ENCODE measurements at places on chromosomes 16 and 17.

GRCh38 chr16:67447508-67448076 is 16.7 kb downstream of the HSD11B2 start:
- DNase-seq = no peak

- no peak for DNase-seq
Observed at GRCh38 chr16:54473226-54473993, 186.8 kb upstream of the IRX3 start.

DNA sequence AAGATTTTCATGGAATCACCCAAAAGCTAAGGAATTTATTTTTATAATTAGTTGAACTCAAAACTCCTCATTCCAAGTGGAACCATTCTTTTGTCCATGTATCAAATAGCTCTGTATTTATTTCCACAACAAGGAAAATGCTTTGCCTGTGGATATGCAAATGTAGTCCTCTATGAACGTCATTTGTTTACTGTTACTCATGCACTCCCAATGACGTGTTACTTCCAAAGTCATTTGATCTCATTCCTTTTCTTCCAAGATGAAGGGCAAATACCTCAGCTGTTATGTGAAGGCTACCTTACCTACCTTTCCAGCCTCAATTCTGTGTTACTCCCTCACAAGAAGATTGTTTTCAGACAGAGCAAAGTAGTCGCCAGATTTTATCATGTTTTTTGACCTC is 83.7 kb downstream of the ITFG1 start:
- DNase-seq = no peak

- no peak for DNase-seq
Observed at GRCh38 chr16:9518051-9518450, 426.6 kb downstream of the HAPSTR1 start.

DNA sequence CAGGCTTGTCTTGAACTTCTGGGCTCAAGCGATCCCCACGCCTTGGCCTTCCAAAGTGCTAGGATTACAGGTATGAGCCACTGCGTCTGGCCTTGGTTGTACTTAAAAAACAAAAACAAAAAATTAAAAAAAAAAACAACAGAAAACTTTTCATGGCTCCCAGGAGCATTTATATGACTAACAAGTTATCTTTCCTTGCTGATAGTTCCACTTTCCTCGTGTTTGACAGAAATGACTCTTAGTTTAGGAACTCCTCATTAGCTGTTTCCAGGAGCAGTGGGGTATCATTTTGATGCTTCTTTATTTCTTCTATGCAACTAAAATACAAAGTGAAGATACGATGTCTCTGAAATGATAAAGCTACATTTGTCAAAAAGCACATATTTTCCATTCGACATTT is 165.4 kb downstream of the PRKCA start:
- DNase-seq = no peak

DNA sequence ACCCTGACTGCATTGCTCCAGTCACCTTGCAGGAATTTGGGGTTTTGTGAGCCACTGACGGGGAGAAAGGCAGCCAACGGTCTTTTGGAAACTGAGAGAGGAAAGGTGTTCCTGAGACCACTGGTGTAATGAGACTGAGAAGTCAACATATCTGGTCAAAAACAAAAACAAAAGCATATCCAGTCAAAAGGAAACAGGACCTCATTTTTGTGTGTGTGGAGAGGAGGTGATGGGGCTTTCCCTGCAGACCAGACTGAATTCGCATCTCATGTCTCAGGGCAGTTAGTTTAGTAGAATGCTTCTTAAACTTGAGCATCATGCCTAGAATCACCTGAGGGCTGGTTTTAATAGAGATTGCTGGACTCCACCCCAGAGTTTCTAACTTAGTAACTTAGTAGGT is 198.4 kb downstream of the COPRS start:
- no peak for DNase-seq

GRCh38 chr16:2035431-2036199 is 8.9 kb downstream of the NHERF2 start:
- no peak for DNase-seq

DNA sequence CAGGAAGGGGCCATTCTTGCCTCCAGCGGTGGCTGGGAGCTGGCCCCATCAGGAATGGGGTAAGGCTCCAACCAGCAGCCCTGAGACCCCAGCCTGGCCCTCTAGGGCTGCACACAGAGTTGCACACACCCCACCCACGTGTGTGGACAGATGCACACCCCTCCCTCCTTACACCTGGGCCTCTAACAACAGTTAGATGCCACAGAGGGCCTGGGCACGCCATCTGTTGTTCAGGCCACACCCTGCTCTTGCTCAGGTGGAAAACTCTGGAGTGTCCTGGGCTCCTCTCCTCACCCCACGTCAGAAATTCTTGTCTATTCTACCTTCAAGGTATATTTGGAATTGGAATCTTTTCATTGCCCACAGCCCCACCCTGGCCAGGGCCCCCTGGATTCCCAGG is 13.3 kb upstream of the RAI1 start:
- no peak for DNase-seq

GRCh38 chr17:4901648-4902344 is 1.1 kb downstream of the CHRNE start:
- DNase-seq = peak; percentile 28

DNA sequence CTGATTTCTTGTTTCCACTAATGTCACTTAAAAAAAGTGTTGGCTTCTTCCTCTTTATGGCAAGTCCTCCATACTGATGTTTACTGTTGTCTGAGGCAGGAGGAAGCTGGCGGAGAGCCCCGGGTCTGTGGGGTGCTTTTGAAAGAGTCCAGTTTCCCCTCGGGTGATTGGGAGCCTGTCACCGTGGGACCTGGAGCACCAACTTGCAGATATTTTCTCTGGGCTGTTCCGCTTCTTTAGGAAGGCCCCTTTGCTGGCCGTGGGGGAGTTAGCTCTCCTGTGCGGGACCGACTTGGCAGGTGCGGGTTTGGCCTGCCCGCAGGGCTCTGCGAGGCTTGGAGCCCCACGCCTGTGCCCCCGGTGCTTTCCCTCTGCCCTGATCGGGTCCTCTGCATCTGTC is 3.1 kb downstream of the BANP start:
- no peak for DNase-seq

DNA sequence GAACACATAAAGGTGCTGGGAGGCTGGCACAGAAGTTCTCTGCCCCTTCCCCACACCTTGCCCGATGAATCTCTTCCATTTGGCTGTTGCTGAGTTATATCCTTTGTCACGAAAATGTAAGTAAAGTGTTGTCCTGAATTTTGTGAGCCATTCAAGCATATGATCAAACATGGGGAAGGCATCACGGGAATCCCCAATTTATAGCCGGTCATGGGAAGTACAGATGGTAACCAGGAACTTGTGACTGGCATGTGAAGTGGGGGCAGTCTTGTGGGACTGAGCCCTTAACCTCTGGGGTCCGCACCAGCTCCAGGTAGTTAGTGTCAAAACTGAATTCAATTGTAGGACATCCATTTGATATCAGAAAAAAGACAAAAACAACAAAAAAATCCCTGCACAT is 13.2 kb downstream of the TOM1L2 start:
- DNase-seq = no peak

- no peak for DNase-seq
Observed at GRCh38 chr17:37605813-37606505, 3.3 kb downstream of the SYNRG start.

- no peak for DNase-seq
Observed at GRCh38 chr17:65531256-65532100, 30.0 kb downstream of the AXIN2 start.

DNA sequence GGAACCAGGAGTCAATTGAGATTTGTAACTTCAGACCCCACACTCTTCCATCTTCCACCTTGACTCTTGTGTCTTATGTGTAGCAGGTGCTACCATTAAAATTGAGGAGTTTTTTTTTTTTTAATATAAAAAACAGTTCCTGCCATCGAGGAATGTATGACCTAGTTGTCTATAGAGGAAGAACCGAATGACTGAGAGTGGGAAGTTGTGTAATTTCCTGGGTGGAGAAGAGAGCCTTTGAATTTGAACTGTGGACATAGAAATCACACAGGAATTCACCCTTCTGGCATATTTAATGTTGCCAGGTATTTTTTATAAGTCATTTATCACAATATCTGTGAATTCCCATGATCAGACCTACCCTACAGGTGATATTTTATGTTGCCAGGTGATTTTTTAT is 22.0 kb downstream of the SP2 start:
- no peak for DNase-seq

DNA sequence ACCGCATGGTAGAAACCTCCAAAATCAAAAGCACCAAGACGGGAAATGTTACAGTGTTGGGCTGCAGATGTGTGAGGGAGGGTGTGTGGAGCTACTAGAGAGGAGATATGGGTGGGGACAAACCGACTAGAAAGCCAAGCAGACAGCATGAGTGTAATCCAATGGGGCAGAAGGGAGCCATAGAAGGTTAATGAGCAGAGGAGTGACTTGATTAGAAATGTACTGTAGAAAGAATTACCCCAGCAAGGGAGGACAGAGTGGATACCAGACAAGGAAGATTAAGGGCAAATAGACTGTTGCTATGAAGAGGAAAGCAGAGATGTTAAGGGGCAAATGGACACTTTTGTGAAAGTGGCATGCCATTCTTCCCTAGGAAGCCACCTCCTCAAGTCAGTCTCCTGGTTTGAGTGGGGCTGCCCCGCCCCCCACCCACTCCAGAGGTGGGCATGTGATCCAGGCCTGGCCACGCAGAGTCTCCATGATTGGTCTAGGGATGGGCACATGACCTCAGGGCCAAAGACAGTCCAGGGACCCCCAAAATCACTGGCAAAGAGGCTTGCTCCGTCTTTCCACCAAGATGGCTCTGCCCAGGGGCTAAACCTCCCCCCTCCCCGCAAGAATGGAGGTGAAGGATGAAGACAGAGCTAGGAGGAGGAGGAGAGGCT is 4.3 kb downstream of the COTL1 start:
- DNase-seq = no peak

GRCh38 chr17:5785867-5786509 is 201.7 kb upstream of the NLRP1 start:
- no peak for DNase-seq

- DNase-seq = no peak
Observed at GRCh38 chr16:58518083-58518979, 3.0 kb downstream of the SETD6 start.

DNA sequence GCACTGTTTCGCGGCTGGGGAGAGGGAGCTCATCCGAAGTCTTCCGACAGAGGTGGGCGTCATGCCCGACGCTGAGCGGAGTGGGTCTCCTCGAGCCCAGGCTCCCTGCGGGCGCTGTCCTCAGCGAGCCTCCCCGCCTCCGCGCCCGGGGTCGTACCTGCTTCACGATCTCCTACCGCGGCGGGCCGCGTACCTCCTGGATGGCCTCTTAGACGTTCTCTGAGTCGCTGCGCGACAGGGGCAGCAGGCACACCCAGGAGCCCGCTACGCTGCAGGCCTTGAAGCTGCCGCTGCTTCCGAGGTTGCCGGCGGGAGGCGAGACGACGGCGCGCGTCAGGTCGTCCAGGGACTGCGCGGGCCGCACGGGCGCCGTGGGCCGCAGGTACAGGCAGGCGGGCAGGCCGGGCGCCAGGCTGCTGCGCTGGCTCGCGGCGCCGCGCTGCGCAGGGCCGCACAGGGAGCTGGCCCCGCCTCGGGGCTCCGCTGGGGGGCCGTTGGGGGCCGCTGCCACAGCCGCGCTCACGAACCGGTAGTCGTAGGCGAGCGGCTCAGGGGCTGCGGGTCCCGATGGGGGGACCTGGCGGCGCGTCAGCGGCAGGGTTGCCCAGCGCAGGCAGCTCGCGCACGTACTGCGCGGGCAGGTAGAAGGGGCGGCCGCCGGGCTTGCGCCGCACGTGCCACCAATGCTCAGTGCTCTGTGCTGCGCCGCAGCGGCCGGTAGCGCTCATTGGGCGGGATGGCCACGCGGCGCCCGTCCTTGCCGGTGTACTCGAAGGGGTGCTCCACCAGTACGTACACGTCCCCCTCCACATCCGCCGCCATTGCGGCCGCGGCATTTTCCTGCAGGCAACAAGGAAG is 116.4 kb upstream of the SMURF2 start:
- DNase-seq = peak; percentile 21

DNA sequence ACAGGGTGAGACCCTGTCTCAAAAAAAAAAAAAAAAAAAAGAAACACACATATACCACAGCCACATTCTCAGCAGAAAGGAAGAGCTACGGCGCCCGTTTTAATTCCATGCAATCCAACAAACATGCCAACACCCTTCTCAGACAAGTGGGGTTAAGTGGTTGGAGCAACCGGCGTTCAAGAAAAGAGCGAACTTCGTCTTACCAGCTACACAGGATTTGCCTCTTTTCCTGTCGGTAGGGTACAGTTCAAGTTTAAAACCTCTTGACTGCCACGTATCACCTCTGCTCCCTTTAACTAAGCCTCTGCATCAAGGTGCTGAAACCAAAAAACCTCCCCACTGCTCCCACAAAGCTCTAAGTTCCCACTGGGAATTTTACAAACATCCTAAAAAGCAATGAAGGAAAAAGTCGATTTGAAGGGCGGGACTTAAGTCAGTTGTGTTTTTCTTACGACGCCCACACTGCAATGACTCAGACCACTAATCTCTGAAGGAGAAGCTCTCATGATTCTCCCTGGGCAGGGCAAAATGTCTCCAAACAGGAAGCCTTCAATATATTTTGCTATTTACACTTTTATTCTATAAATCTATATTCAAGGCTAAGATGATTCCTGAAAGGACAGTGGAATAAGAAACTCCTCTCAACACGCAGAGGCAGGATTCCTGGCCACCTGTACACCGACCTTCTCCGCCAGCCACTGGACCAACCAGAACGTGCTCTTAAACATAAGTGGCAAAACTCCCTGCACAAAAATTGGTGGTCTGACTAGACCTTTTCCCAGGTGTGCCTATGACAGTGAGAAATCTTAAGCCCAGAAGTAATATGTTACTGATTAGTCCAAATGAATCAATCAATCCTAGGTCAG is 18.8 kb downstream of the SRP68 start:
- no peak for DNase-seq

GRCh38 chr17:66364990-66365490 is 62.6 kb downstream of the PRKCA start:
- DNase-seq = no peak

DNA sequence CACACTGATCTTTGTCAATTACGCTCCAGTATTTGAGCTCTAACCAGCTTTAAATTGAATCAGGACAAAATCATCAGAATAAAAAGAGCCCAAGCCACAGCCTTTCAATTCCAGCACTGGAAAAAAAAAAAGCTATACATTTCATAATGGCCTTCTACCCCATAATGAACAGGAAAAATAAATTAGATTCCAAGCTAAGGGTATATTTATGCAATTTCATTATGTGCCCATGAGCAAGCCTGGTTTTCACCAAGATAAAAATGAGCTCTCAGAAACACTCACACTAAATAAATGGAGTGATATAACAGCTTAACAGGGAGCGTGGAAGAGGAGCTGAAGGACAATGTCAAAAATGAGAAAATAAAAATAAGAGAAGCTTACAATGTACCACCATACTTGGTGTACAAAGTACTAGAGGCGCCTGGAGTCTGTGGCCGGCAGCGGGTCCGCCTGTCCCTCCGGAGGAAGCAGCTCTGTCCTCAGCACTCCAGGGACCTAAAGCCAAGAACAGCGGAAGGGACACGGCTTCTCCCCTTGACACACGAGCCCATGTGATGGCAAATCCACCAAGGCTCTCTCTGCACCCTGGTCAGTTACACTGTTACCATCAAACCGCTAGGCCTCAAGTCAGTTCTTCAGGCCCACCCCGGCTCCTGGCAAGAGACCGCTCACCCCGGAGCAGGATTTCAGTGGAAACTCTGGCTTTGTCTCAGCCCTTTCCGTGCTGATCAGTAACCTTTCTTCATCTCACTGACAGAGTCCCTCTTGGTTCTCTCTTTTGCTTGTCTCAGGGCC is 69.6 kb downstream of the RBFOX3 start:
- DNase-seq = no peak

GRCh38 chr17:8825802-8826201 is 26.6 kb upstream of the MFSD6L start:
- DNase-seq = no peak

- no peak for DNase-seq
Observed at GRCh38 chr16:8908810-8909468, 26.8 kb downstream of the LITAFD start.

Data from stimulated activated CD8-positive, alpha-beta memory T cell treated with anti-CD3 and anti-CD28 coated beads, Interleukin-12 subunit alpha, Interleukin-12 subunit beta, amount 100 ng/mL, for 4 hours (primary cell).